ENCODE measurements at places on chromosomes 5 and 9.

DNA sequence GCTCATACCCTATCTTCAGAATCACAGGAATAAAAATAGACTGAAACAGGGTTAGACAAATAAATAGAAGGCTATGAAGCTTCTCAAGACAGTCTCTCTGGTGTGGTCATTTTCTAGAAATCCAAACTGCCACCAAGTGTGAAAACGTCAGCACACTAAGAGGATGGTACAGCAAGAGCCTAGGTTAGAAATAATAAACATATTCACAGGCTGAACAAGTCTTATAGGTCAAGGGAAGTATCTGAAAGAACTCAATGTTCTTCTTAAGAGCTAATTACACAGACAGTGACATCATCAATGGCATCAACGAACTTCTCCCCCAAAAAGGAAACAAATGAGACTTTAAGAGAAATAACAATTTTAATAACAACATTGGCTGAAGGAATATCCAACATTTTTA lies 22.7 kb upstream of the PLPP6 start:
- DNase-seq, result no peak

GRCh38 chr9:18393340-18394130 lies 80.4 kb upstream of the ADAMTSL1 start:
- no peak for DNase-seq

- DNase-seq, result no peak
These were observed 25.7 kb downstream of the SREK1IP1 start for GRCh38 chr5:64742821-64743220.

- no peak for DNase-seq
These were observed 22.2 kb downstream of the ELL2 start for GRCh38 chr5:95939465-95939864.

- DNase-seq, result no peak
These were observed 30.7 kb upstream of the PSD2 start for GRCh38 chr5:139764886-139765408.

GRCh38 chr9:92794426-92794825 lies 29.8 kb upstream of the BICD2 start:
- DNase-seq, result no peak

DNA sequence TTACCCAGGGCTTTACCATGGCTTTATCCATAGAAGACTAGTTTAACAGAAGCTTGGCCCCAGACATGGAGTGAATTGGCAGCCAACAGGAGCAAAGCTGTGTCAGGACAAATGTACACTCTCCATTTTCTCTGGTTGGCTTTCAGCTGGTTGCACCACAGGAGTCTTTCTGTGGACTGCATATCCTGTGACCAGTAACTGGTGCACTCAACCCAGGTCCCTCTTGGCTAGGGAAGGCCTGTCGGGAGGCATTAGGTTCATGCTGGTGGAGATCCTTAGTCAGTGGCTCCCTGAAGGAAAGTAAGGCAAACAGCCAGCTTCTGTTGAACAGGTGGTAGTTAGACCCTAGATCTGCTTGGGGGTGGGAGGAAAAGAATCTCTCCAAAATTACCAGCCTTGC lies 146.9 kb upstream of the TLX3 start:
- DNase-seq, result no peak

GRCh38 chr5:96070622-96071225 lies 109.1 kb upstream of the ELL2 start:
- DNase-seq, result no peak

DNA sequence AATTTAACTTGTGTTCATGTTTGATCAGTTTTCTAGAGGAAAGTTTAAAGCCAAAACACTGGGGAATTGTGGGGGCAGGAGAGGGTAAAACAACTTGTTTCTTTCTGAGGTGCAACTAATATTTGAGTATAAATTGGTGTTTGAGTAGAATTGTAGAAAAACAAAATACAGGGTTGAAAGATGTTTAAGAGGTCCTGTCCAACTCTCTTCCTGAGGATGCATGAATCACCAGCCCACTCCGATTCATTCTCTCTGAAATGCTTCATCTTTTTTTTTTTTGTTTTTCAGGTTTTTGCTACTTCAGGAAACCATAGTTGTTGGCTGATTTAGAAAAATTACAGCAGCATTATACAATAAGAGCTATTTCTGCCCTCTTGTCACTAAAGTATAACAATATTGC lies 42.4 kb upstream of the TMC1 start:
- no peak for DNase-seq

- peak; percentile 69 for DNase-seq
These were observed 17.8 kb upstream of the DPM2 start for GRCh38 chr9:127955294-127956015.

GRCh38 chr9:84570482-84571154 lies 98.9 kb upstream of the NTRK2 start:
- peak; percentile 6 for DNase-seq

- peak; percentile 15 for DNase-seq
These were observed 1.7 kb downstream of the MBLAC2 start for GRCh38 chr5:90472783-90473395.

- DNase-seq, result no peak
These were observed 13.6 kb downstream of the SEPTIN8 start for GRCh38 chr5:132763181-132764036.

DNA sequence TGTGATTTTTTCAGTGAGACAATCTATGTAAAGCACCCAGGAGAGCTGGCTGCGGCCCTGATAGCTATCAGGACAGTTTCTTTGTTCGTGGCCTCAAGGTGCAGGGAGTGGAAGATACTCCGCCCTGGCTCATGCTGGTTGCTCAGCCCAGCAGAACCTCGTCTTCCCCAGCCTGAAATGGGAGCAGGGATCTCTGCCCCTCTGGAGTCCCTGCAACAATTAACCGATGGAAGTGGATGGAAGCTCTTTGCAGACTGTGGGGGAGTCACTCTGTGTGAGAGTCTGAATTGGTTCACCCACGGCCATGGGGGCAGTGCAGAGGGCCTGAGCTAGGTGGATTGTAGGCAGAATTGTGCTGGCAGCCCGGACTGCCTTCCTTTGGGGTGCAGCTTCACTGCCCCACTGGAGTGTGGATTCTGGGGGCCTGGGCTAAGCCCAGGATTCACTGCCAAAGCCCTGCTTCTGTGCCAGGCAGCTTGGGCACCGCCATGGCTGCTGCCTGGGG lies 2.8 kb downstream of the AIF1L start:
- DNase-seq, result no peak

GRCh38 chr9:112125951-112126388 lies 49.1 kb downstream of the SUSD1 start:
- DNase-seq, result no peak
